Naive B cell (primary cell): ENCODE measurements at places on chromosomes 5 and 9.

DNA sequence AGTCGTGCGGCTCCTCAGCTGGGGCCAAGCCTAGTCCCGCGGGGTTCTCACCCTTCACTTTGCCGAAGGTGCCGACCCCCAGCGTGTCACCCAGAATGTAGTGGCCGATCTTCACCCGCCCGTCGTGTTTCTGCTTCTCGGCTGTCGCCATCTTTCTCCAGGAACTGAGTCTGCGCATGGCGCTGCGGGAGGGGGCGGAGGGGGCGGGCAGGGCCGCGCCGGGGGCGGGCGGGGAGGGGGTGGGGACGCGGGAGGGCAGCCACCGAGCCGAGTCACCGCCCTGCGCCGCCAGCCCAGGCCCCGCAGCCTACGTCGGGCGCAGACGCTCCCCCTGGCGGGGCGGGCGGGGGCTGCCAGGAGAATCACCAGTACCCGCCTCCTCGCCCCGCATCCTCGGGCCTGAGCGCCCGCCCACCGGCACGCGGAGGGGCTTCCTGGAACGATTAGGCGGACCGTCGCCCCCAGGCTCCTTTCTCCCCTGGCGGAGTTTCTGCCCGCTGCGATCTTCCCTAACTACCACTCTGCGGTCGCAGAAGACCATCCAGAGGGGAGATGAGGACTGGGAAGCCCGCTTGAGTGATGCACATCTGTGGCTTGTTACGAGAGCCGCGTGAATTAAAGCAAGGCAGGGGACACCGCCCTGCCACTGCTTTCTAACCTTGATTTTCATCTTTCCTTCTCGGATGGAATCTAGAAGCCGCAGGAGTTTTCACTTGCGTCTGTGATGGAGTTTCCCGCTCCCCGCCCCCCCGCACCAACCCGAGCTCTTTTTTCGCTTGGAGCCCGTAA, at the start of gene PRKAA1:
Gene PRKAA1, minus strand, starts transcription at position 363 of the 789 bp plus-strand sequence. Its CDS starts 185 bp downstream, at position 178.
- peak; percentile 95 for DNase-seq

DNA sequence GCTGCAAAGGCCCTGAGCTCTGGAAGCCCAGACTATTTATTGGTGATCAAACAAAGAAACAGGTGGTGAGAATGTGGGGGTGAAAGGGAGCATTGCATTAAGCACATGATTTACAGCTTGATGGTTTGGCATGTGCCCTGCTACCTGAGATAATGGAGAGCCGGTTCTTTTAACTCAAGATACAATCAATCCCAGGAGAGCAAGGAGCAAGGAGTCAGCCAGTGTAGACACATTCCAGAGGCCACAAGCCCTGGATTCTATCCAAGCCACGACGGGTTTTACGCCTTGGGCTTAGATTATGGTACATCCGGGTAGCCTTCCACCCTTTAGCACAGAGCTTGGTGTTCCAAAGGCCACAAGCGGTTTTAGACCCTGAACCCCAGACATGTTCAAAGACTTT, 292.2 kb downstream of the CYLC2 start:
- DNase-seq, result no peak

GRCh38 chr5:137888863-137889759, at the start of gene PKD2L2:
TSS of gene PKD2L2 (plus strand) at chr5:137889457. CDS start at chr5:137889492, 35 bp downstream.
- DNase-seq, result peak; percentile 85

- DNase-seq, result no peak
Observed at GRCh38 chr5:72183101-72183520, 75.8 kb downstream of the MAP1B start.
